Ascending aorta (tissue), 2 donors: ENCODE measurements at places on chromosomes 2 and 18. TPM values are rescaled to one million over a fixed set of nuclear protein-coding genes. Genes with fewer than 3 reads are reported as not detected.

- DNase-seq, result peak; percentile 28
Observed at GRCh38 chr2:61179701-61180639, 18.0 kb downstream of the C2orf74 start.

- no peak for DNase-seq
Observed at GRCh38 chr2:134271758-134272157, 17.9 kb downstream of the MGAT5 start.

GRCh38 chr2:159850789-159851188 lies 52.8 kb upstream of the CD302 start:
- DNase-seq, result no peak

GRCh38 chr18:62033756-62034155 lies 140.9 kb upstream of the RNF152 start:
- DNase-seq, result no peak

- no peak for DNase-seq
Observed at GRCh38 chr18:58302811-58303210, 258.8 kb downstream of the NEDD4L start.

GRCh38 chr2:169009865-169010579 lies 21.1 kb downstream of the ABCB11 start:
- no peak for DNase-seq

DNA sequence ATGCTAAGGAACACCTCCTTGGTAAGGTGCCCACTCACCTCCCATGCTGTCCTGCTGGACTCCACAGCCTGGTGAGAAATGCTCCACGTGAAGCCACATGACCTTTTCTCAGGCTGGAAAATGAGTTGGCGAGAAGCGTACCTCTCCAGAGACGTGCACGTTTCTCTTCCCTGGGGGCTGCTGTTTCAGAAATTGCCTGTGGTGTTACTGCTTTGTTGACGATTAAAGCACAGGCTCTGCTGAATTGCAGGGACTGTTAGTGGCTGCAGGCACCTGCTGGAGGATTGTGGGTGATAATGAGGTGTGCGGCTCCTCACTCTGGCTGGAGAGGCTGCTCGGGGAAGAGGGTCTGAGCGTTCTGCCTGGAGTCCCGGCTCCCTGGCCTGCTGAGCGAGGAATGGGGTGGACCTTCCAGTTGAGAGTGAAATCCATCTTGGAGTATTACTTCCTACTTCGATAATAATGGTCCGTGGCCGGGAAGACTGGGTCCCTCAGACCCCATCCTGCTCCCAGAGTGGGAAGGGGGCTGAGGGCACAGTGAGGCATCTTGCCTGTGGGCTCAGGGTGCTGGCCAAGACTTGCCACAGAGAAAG lies 199.3 kb upstream of the HDAC4 start:
- DNase-seq, result no peak

GRCh38 chr2:205868773-205869333 lies 186.6 kb downstream of the NRP2 start:
- no peak for DNase-seq

GRCh38 chr2:226352941-226353560 lies 446.6 kb downstream of the IRS1 start:
- no peak for DNase-seq

DNA sequence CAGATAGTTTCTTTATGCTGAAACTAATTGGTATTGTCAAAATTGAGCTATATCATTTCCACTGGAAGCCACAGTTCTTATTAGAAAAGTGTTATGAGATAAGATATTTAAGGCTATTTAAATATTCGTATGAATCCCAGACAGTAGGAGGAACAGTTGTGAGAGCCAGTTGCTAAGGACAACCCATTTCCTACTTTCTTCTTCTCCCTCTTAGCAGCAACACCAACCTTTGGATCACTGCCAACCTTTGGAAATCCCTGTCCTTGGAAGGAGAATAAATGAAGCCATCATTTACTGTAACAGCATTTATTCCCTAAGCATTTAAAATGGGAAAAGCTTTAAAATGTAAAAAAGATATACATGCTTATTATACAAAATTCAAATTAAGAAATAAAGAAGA lies 85.8 kb downstream of the PLCL1 start:
- no peak for DNase-seq

GRCh38 chr2:42558827-42559226 lies 9.6 kb upstream of the MTA3 start:
- DNase-seq, result no peak

DNA sequence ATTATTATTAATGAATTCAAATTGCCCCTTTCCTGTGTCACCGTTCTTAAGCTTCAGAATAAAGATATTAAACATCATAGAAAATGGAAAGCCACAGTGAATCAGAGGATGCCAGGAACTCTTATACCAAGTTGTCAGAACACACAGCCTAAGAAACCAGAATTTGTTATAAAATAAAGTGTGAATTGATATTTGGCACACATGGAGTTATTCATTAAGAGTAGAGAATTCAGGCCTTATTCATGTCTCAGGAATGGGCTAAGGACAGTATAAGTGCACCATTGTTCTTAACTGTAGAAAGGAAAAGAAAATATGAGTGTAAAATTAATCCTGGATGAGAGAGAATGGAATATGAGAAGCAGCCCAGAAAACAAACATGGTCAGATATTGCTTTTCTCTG lies 86.7 kb upstream of the ATP8B1 start:
- DNase-seq, result no peak

DNA sequence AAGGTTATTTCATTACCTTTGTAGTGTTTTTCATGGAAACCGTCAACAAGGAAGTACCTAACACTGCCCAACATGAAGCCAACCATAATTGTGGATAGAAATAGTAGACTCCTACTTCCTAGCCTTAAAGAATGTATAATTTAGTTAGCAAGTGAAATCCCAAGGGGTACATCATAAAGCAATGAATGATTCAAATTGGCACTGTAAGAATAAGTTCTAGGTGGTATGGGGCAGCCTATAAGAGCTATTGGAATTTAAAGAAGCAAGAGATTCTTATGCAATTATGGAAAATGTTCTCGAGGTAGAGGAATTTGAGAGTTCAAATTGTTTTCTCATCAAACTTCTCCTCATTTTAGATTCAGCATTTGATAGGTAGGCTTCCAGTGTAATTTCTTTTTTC lies 157.9 kb downstream of the FMNL2 start:
- DNase-seq, result no peak

- no peak for DNase-seq
Observed at GRCh38 chr2:133344849-133345248, 223.4 kb downstream of the NCKAP5 start.

GRCh38 chr18:42137693-42138375 lies 182.8 kb downstream of the PIK3C3 start:
- no peak for DNase-seq

DNA sequence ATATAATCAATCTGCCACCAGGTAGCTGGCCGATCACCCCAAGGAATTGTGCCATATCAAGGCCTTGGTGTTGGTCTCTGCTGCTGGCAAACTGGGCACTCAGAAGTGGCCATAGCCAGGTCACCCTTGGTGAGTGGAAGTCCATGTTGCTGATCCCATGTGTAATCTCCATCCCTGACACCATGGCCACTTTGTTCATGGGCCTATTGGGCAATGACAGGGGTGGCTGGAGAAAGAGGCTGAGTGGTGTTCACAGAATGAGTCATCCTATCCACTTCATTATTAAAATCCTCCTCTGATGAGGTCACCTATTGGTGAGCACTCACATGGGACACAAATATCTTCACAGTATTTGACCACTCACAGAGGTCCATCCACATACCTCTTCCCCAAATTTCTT lies 26.7 kb upstream of the CD226 start:
- no peak for DNase-seq

- no peak for DNase-seq
Observed at GRCh38 chr2:7752291-7752690, 835.1 kb downstream of the RNF144A start.

GRCh38 chr18:5895299-5895875 lies at the start of gene TMEM200C:
Gene TMEM200C, minus strand, starts transcription at chr18:5895522. Its CDS starts 3,459 bp downstream, at chr18:5892063.
- DNase-seq, result no peak

DNA sequence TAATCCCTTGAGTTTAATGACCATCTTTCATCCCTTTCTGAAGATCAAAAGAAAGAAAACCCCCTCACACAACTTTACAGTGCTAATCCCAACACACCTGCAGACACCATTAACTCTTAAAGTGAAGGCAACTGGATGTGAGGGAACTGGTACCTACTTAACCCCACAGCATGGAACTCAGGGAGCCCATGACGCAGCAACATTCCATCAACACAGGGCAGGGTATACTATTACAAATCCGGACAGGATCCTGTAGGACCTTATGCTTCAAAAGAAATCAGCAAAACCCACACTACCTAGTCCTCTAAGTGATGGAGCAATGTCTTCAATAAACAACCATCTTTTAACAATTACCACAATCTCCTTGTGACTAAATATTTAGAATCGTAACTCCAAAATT lies 78.6 kb downstream of the FARSB start:
- DNase-seq, result no peak

DNA sequence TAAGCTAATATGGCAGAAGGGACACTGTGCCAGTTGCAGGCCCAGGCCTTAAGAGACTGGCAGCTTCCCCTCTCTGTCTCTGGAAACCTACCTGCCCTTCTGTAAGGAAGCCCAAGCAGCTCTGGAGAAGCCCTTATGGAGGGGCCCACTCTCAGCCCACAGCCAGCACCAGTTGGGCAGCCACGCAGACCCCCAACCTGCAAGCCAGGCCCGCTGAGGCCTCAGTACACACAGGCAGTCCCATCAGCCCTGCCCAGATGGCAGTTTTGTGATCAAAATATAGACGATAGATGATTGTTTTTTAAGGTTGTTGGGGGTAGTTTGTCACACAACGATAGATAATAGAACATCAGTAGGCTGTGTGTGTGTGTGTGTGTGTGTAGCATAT lies 36.8 kb upstream of the ALPP start:
- no peak for DNase-seq

GRCh38 chr18:38868757-38869156 lies 1303.2 kb upstream of the CELF4 start:
- no peak for DNase-seq

DNA sequence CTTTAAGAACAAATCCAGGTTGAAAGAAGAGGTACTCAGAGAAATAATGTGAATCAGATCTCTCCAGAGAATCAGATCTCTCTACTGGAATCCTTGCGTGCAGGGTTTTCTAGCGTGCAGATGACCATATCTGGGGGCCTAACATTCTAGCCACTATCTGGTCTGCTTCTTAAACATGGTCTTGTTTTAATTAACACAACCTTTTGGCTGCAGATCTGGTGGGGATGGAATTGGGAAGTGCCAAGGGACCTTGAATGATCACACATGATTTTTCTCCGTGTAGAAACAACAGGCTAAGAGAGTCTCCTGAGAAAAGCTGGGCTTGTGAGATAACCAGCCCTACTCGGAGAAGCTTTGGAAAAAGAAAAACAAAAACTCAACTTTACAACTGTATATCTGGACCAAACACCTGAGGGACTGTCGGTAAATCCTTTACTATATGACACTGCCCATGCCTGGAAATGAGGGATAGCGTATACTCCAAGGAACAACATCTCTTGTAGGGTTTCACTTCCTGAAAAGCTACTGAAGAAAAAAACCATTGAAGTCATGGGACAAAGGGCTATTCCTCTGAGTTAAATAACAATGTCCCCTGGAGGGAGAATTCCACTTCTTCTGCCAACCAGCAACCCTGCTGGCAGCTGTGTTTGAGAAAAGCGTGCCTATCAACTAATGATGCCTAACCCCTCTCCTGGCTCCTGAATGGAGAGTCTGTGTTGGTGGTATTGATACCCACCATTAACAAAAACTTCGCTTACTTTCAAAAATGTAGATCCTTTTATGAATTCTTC lies 171.0 kb upstream of the REV1 start:
- no peak for DNase-seq

DNA sequence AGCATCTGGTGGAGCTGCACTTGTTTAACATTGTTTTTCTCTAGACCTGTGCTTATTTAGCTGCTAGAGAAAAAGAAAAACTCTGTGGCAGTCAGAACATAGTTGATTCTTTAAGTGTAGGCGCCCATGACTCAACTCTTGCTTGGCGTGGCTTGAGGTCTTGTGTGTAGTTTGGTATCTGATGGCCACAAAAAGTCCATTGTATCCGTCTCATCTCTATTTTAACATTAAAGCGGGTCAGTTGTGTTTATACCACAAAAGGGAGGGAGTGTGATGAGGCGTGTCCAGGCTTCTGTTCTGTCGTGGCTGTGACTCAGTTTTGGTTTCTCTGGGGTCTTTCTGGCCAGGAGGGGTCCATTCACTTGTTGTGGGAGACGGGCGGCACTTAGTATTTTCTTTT lies 24.2 kb upstream of the UGT1A8 start:
- DNase-seq, result no peak

- no peak for DNase-seq
Observed at GRCh38 chr2:223537651-223538601, 64.2 kb downstream of the SCG2 start.

- no peak for DNase-seq
Observed at GRCh38 chr18:65239787-65240186, 511.0 kb upstream of the CDH7 start.

GRCh38 chr2:36615222-36615621 lies 17.3 kb upstream of the FEZ2 start:
- DNase-seq, result no peak

DNA sequence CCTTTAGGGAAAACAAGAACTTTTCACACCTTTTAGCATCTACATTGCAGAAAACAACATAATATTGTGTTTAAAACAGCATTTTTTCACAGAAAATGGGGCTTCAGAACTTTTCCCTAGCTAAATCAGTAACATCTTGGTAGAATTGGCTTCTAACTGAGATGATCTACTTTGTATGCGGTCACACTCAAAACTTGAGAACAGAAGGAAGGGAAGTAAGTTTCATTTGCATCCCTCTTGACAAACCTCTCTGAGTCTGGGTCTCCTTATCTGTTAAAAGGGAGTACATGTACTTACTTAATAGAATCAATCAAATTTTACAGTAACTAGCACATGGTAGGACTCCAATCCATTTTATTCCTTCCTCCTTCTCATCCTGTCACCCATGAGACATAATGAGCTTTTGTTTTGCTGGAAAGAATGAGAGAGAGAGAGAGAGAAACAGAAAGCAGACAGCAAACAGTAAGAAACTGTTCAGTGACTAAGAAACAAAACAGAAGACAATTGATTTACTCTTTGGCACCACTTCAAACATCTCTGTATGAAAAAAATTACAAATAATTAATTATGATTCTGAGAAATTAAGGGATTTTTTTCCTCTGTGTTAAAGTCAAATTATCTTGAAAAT lies 387.3 kb downstream of the SATB2 start:
- no peak for DNase-seq

MAPRE3 gene
- total RNA-seq, result 18.9 TPM

GPR35 gene
- total RNA-seq, result not detected

DGKD gene
- total RNA-seq, result 28.3 TPM

CYP27C1 gene
- not detected for total RNA-seq

UGT1A3 gene
- not detected for total RNA-seq

SFXN5 gene
- total RNA-seq, result 9.3 TPM

SH2D6 gene
- not detected for total RNA-seq

CCDC178 gene
- not detected for total RNA-seq

HOXD13 gene
- total RNA-seq, result not detected

CCL20 gene
- total RNA-seq, result not detected

COL4A4 gene
- total RNA-seq, result 20.5 TPM

SPP2 gene
- not detected for total RNA-seq

SRD5A2 gene
- not detected for total RNA-seq

STK11IP gene
- total RNA-seq, result 138 TPM

MC5R gene
- total RNA-seq, result not detected

MYOM1 gene
- total RNA-seq, result 7.8 TPM
